ENCODE measurements at places on chromosomes 2 and 18.

- no peak for DNase-seq
Observed at GRCh38 chr18:3793545-3793944, 343.6 kb downstream of the TGIF1 start.

DNA sequence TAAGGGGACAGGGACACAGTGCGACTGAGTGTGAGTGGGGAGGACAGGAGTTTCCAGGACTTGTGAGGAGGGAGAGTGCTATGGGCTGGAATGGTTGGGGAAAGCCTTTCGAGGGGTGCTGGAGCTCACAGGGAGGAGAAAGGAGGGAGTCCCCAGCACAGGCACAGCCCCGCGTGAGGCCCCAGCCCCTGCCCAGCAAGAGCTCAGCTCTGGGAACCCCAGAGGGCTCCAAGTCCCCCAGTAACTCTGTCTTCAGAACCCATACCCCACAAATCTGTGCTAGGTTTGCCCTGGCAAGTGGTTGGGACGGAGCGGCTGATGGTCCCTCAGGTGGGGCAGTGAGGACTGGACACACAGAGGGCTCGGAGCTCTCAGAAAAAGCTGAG is 75.4 kb downstream of the SFXN5 start:
- DNase-seq: no peak

DNA sequence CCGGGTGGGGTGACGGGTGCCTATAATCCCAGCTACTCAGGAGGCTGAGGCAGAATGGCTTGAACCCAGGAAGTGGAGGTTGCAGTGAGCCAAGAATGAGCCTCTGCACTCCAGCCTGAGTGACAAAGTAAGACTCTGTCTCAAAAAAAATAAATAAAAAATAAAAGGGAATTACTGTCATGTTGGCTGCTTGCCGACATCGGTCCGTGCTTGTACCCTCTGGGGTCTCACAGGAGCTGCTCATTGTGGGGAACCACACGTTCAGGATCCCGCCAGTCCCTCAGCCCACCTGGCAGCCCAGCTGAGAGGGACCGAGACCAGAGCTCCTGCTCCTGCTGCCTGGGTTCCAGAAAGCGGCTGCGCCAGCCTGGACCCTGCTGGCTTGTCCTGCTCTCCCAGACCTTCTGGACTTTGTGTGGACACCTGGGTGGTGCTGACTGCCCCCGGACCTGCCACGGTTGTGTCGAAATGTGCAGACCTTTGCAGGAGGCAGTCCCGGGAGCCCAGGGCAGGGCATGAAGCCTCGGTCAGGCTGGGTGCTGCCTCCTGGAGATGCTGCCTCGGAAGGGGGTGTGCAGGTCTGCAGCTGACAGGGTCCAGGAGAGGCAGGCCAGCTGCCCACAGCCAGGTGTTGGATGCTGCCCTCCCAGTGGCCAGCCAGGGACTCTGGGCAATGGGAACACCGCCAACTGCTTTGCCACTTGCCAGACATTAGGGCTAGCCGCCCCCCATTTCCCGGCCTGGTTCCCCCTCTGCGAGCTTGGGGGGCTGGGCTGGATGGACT is 16.4 kb downstream of the KLF11 start:
- no peak for DNase-seq

DNA sequence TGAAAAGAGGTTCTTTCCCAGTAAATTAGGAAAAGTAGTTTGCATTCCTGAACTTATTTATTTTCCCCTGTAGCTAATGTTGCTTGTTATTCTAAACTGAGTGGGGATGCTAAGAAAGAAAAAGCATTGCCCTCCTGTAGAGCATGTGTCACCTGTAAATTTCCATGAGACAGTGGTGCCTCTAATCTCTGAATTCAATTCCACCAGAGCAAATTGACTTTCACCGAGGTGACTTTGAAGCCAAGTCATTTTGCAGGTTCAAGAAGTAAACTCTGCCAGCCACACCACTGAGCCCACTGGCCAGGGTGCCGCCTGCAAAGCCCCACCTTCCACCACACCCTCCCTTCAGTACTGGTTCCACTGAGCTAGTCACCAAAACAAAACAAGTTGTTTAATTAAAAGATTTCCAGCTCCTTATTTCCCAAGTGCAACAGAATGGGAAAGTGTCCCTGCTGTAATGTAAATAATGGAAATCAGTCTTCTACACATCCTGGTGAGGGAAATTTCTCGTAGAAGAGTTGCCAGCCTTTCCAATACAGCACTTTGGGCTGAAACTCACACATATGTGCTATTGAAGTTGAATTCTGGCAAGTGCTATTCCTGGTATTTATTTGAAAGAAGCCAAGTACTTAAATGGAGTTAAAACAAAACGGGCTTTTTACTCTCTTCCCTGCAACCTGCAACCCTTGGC is 254.8 kb downstream of the RNF152 start:
- no peak for DNase-seq

DNA sequence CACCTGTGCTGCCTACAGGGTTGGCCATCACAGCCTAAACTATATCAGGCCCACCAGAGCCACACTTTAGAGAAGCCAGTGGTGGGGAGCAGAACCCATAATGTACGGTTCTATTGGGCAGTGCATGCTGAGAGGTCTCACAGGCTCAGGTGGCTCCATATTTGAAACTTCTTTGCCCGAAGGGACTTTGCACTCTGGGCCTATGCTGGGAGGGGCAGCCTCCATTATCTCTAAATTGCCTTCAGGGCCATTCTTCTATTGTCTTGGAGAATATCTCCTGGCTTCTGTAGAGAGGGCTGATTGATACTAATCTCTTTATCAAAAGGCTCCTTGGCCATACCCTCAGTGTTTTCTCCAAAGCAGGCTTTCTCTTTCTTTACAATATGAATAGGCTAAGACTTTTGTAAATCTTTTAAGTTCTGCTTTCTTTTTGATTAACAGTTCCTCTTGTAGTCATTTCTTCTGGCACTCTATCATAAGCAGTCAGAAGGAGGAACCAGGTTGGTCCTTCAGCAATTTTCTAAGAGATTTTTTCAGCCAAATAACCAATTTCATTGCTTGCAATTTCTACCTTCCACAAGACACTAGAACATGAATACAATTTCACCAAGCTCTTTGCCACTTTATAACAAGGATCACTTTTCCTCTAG is 44.5 kb downstream of the RPE start:
- no peak for DNase-seq

DNA sequence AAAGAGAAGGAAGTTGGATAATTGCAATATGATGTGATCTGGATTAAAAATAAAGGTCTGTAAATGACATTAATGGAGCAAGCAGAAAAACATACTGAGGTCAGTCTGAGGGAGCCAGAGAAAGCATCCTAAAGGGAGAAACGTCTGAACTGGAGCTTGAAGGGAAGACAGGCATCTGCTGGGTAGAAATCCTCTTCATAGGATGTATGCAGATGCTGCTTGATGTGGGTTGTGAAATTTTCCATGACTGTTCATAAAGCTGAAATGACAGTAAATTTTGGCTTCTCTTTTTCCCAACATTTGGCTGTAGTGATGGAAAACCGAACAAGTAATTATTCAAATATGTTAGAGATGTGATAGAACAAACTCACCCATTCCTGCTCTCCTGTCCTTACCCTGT is 287.6 kb downstream of the CAMKMT start:
- no peak for DNase-seq

- DNase-seq: no peak
Observed at GRCh38 chr2:215290980-215291599, 20.8 kb upstream of the ATIC start.

GRCh38 chr2:18473241-18474181 is 86.9 kb downstream of the RDH14 start:
- DNase-seq: no peak

- no peak for DNase-seq
Observed at GRCh38 chr2:100010606-100011005, 131.8 kb downstream of the AFF3 start.

- no peak for DNase-seq
Observed at GRCh38 chr18:46321955-46322354, 217.8 kb downstream of the HAUS1 start.

All from T follicular helper cell (primary cell).